ENCODE measurements at places on chromosomes 7 and 10.

- no peak for DNase-seq
These were observed 50.6 kb downstream of the PNLIPRP2 start for GRCh38 chr10:116671274-116671926.

- DNase-seq = no peak
These were observed 683.3 kb downstream of the GRM8 start for GRCh38 chr7:126569402-126569801.

GRCh38 chr7:67301667-67302066 is 305.0 kb downstream of the TYW1 start:
- no peak for DNase-seq

- DNase-seq = no peak
These were observed 39.9 kb downstream of the CALML3 start for GRCh38 chr10:5564537-5565204.

- no peak for DNase-seq
These were observed 97.7 kb upstream of the EGFR start for GRCh38 chr7:54921116-54921515.

DNA sequence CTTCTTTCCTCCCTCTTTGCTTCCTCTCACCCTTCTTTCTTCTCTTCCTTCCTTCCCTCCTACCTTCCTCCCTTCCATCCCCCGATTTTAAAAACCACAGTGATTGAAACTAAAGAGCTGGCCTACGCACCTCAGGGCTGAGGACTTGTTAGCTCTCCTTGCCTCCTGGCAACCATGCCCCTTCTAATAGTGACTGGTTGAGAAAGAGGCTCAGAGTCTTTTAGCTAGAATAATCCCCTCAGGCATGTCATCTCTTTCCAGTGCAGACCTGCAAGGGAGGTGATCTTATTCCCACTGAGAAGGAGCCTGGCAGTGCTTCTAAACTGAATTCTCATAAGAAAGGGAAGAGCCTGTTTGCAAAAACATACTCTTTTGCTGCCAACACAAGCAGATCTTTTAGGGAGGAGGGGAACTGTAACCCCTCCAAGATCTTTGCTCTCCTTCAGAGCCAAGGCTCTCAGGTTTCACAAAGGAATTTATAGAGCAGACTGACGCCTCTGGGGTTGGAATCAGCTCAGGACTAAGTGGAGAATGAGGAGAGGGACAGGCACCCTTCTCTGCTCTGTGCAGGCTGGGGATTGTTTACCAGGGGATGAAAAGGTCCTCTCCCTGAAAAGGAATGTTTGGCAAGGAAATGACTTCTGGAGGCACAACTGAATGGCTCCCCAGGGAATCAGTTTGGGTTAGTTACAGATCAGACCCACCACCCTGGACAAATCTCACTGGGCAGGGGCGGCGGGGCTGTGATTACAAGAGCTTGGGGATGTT is 9.4 kb upstream of the ANKRD1 start:
- peak; percentile 86 for DNase-seq

DNA sequence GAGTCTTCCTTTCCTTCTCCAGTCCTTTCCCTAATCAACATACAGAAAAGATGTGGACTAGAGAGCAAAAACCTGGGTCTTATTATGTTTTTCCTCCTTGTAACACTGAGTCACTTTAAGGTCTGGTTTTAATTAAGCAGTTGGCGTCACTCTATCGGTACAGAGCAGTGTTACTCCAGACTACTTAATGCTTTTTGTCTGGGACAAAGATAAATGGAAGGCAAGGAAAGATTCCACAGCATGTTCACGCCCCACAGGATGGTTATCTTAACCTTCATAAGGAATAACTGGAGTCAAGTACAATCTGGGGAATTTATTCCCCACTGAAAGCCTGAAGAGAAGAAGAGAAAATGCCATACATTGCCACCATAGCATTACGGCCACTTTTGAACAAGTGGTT is 145.7 kb downstream of the ELAPOR2 start:
- DNase-seq = no peak

- DNase-seq = peak; percentile 10
These were observed 31.0 kb downstream of the PON3 start for GRCh38 chr7:95365151-95365550.

DNA sequence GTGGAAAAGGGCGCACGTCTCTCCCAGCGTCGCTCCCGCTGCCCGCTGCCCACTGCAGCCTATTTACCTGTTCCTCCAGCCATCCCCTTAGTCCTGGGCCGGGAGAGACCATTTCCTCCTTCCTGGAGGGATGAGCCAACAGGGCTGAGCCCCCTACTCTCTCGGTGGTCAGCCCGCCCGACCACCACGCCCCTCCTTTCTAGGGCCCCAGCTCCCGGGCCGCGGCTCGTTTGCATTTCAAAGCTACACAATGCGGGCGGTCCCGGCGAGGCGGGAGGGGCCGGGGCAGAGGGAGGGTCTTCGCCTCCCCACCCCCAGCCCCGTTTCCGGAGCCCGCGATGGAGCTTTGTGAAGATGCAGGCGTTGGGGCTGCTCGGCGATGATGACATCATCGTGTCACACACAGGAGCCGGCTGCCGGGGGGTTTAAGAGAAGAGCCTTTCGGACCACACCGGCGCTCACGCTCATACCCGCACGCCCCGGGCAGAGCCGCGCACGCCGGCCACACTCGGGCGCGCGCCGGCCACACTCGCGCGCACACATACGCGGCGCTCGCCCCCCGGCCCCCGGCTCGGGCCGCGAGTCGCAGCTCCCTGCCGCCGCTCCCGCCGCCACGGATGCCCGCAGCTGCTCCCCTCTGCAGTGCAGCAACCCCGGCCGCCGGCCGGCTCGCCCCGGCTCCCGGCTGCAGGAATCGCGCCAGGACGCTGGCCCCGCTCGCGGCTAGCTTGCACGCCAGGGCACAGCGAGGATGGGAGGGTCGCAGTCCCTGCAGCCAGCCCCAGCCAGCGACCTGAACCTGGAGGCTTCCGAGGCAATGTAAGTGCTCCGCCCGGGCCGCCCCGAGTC is 107.7 kb upstream of the BTBD16 start:
- DNase-seq = no peak

GRCh38 chr7:111393011-111393754 is 169.1 kb downstream of the IMMP2L start:
- no peak for DNase-seq

GRCh38 chr10:60414877-60415585 is 25.4 kb upstream of the ANK3 start:
- no peak for DNase-seq

GRCh38 chr7:112510001-112510742 is 29.4 kb downstream of the LSMEM1 start:
- DNase-seq = no peak

DNA sequence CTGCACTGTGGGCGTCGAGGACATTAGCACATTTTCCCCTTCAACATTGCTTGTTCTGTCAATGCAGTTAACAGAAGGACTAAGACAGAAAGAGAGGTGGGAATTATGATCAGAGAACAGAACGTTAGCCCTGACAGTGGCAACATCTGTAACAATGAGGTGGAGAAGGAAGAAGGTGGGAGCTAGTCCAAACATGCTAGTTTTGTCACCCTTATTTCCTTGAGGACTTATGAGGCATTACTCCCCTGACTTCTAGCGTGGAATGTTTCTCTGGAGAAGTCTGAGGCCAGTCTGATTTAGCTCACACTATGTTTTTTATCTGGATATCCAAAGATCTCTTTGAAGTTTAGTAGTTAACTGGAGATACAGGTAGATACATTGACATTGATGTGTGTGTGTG is 73.4 kb downstream of the ZMYND11 start:
- DNase-seq = no peak

DNA sequence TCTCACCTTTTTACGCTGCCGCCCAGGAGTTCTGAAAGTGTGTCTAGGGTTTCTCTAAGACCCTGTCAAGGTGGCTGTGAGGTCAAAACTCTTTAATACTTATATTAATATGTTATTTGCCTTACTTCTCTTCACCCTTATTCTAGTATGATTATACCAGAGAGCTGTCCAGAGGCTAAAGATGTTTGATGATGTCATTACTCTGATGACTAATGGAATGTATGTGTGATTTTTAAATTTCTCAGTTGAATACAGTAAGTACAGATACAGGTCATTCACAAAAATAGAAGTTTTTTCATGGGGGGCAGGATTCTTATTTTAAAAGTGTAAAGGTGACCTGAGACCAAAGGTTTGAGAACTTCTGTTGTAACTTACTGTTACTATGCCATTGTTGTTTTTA is 150.6 kb upstream of the FOXP2 start:
- no peak for DNase-seq

GRCh38 chr10:114691442-114691941 is 33.4 kb upstream of the ABLIM1 start:
- DNase-seq = peak; percentile 28

DNA sequence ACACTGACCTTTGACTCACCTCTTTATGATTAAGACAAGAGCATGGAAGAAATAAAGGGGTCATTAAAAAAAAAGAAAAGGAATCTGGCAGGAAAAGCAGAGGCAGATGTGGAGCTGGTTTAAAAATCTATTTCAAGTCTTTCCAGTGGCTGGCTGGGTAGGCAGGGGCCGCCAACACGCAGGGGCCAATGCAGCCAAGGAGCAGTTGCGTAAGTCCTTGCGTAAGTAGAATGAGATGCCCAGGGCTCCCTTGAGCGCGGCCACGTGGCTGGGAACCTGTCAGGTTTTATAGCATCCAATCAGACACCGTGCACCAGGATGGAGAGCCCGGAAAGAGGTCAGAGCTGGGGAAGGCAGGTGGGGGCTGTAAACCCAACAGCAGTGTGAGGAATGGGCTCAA is 123.8 kb upstream of the INSYN2A start:
- DNase-seq = no peak

GRCh38 chr10:20976891-20977290 is 79.8 kb upstream of the NEBL start:
- DNase-seq = no peak

GRCh38 chr7:34849163-34849960 is 187.9 kb downstream of the DPY19L1 start:
- DNase-seq = peak; percentile 6

- DNase-seq = no peak
These were observed 21.3 kb upstream of the AMZ1 start for GRCh38 chr7:2666588-2667250.

GRCh38 chr10:12723220-12723619 is 278.3 kb downstream of the CCDC3 start:
- no peak for DNase-seq

DNA sequence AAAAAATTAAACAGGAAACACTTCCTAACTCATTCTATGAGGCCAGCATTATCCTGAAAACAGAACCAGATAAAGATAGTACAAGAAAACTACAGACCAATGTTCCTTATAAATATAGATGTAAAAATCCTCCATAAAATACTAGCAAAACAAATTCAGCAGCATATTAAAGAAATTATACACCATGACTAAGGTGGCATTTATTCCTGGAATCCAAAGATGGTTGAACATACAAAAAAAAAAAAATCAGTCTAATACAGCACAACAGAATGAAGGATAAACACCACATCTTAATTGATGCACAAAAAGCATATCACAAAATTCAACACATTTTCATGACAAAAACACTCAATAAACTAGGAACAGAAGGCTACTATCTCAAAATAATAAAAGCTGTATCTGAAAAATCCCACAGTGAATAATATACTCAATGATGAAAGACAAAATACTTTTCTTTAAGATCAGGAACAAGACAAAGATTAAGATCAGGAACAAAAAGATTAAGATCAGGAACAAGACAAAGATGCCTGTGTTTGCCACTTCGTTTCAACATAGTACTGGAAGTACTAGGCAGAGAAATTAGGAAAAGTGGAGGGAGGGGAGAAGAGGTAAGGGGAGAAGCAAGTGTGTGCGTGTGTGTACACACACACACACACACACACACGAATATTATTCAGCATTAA is 95.6 kb downstream of the SNX13 start:
- no peak for DNase-seq

DNA sequence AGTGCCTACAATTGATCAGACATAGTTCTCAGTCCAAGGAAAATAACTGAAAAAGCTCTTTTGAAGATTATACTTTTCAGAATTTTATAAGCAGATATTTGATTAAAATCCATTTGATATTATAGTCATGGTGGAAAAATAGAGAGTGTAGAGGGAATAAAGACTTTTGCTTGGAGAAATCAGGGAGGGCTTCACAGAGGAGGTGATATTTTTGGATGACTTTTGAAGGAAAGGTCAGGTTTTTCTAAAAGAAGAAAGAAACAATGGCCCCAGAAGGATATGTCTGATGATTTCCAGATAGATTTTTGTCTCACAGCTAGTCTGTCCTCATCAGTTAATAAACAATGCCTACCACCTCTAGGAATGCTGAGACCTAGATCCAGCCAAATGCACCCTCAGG is 806.3 kb upstream of the CELF2 start:
- DNase-seq = no peak

- DNase-seq = peak; percentile 95
These were observed 150.4 kb downstream of the ACTR3B start for GRCh38 chr7:152909683-152910544.

DNA sequence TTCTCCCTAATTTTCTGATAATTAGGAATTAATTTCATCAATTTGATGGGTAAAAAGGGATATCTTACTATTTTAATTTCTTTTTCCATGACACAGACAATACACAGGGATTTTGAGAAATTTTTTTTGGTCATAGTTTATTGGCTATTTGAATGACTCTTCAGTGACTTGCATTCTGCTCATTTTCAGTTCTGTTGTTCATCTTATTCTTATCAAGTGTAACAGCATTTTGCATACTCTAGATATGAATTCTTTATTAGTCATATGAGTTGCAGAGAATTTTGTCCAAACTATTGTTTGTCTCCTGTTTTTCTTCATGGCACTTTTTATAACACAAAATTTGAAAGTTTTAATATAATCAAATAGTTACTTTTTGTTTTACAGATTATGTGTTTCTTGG is 41.7 kb downstream of the MKLN1 start:
- DNase-seq = no peak

DNA sequence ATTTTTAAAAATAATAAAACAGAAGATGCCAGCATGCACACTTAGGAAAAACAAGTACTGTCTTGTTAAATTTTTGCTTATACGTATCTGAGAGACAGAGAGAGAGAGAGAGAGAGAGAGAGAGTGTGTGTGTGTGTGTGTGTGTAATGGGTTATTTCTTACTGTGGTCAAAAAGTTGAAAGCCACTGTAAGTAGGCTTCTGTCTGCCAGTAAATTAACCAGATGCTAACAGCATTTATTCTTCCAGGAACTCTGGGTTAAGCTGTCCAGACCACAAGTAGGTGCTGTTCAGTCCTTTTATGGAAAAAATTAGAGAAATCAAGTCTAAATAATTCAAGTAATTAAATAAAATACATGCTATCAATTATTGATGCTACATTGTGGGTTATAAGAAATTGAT is 39.7 kb downstream of the RNF32 start:
- no peak for DNase-seq

DNA sequence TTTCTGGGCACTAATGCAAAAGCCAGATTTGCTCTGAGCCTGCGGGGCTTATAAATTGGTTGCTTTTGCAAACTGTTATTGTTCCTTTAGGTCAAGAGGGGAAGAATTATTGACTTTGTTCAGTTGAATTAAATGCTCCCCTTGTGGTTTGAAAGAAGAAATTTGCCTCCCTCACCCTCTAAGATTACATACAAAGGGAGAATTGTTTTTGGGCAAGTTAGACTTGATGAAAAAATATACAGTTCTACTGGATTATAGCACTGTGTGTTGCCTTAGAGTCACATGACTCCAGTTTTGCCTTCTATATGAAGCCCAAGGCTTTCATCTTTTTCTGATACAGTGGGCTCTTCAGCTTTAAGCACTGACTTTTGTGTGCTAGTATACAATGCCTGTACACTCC is 1265.8 kb upstream of the LRRTM3 start:
- no peak for DNase-seq

Data from HepG2 (cell line).